Left lung (tissue), 14 donors: ENCODE measurements at places on chromosomes 5 and 9.
A peak's percentile ranks its signal among the peaks of the same experiment; 100 is the strongest.

DNA sequence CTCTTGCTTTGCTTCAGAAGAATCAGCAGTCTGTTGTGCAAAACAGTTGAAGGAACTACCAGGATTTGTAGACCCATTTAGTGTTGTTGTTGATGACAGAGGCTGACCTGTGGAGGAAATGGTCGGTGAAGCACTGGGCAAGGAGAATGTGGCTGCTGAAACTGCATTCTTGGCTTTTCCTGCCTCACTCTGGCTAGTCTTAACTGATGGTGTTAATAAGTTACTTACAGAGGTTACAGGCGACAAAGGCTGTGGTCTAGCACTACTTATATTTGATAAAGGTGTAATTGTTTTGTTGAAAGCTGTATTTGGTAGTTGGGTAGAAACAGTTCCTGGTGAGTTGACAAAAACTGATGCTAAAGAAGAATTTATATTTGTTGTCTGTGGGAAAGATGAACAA lies 31.5 kb downstream of the MLANA start:
- DNase-seq, result no peak

DNA sequence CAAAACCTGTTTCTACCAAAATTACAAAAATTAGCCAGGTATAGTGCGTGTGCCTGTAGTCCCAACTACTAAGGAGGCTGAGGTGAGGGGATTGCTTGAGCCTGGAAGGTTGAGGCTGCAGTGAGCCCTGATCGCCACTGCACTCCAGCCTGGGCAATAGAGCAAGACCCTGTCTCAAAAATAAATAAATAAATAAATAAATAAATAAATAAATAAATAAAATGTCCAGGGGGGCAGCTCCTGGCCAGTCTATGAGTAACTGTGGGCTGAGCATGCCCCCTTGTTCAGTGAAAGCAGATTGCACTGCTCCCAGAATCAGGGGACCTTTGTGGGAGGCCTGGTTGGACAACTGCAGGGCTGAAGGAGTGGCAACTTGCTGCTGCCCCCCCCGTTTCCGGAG lies 62.7 kb downstream of the PDE6A start:
- DNase-seq, result no peak

DNA sequence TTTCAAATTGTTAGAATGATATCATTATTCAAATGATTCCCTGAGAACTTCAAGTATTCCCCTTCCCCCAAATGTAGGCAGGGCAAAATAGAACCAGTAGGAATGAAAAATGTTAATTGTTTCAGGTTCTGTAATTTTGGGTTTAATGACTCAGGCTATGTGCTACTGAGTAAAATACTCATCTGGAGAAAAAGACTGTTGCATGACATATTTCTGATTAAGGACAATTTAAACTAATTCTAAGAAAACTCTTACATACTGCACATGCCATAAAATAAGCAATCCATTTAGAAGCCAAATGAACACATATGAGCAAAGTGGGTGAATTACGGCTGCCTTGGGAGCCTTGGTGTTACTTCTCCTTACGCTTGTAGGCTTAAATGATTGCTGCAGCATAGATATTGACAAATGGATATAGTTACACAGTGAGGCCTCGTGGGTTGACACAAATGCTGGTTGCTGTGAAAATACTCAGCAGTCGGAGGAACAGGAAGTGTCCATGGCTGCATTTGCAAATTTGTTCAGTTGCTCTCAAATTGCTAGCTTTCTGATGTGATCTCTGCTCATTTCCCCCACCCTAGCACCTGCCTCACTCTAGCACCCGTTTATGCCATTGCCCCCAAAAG lies 174.9 kb upstream of the DMAC1 start:
- DNase-seq, result no peak

DNA sequence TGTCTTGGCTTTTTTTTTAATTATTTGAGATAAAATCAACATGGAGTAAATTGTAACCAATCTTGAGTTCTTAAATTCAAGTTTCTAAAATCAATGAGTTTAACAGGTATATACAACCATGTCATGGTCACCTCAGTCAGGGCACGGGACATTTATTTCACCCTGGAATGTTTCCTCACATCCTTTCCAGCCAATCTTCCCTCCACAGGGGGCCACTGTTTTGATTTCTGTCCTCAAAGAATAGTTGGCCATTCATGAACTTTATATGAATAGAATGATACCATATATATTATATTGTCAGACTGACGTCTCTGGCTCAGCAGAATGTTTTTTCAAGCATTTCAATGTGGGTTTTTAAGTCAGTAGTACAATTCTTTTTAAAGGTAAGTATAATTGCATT lies 806 bp downstream of the ZNF474 start:
- DNase-seq, result no peak

GRCh38 chr5:159386028-159386711 lies 55.9 kb upstream of the IL12B start:
- no peak for DNase-seq

DNA sequence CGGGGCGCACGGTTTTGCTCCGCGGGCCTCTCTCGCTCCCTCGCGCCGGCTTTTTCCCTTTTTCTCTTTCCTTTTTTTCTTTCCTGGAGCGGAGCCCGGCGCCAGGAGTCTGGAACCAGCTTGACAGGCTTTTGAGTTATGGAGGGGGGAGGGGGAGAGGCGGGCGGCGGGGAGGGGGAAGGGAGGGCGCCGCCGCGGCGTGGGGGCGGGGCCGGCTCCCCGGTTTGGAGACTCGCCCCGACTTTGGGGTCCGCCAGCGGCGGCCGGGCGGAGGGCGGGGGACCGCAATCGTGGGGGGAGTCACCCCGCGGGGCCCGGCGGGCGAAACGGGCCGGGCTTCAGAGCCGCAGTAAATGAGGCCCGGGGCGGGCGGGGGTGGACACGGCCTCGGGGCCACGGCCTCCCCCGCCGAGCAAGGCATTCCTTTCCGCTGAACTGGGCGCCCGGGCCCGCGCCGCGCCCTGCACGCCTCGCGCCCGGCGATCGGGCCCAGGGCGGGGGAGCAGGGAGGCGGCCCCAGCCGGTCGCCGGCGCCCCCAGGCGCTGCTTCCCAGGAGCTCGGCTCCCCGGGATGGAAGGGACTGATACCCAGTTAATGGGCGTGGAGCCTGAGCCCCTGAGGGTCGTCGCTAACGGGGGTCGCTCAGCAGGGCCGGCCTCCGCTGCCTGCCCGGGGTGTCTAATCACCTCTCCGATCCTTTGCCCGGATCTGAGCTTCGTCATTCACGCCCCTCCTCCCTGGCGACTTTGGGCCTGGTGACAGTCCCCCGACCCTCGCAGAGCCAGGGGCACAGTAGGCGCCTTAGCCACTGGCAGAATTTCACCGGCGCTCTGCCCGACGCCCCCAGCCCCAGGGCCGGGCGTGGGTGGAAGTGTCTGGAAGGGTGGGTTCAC lies 138.1 kb downstream of the C9orf50 start:
- peak; percentile 87 for DNase-seq

DNA sequence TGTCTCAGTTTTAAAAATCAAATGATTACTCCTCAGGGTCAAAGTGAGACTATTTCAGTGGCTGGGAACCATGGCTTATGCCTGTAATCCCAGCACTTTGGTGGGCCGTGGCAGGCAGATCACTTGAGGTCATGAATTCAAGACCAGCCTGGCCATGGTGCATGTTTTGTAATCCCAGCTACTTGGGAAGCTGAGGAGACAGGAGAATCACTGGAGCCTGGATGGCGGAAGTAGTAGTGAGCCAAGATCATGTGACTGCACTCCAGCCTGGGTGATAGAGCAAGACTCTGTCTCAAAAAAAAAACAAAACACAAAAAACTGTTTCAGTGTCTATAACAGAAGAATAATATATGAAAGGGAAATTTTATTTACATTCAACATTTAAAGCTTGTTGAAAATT lies 182.9 kb downstream of the ARHGEF28 start:
- no peak for DNase-seq
